Activated CD4-positive, alpha-beta T cell treated with anti-CD3 and anti-CD28 coated beads, Interleukin-2, amount 50 U/mL, for 1 hour (primary cell): ENCODE measurements at places on chromosomes 16 and 17.

DNA sequence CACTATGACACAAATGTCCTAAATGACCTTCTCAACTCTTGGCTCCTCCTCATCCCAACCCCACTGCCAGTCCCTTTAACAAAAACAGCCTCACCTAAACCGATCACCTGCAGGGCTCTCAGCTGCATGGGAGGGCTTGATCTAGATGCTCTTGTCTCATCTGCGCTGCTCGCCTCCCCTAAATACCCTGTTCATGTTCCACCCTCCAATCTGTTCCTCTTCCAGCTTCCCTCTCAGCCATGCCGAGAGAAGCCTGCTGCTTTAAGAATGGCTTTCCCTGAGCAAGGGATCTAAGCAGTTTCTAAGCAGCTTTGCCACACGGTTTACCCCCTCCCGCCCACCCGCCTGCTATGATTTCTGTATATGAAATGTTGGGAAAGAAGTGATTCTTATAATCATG lies 23.7 kb downstream of the PIPOX start:
- DNase-seq, result no peak

DNA sequence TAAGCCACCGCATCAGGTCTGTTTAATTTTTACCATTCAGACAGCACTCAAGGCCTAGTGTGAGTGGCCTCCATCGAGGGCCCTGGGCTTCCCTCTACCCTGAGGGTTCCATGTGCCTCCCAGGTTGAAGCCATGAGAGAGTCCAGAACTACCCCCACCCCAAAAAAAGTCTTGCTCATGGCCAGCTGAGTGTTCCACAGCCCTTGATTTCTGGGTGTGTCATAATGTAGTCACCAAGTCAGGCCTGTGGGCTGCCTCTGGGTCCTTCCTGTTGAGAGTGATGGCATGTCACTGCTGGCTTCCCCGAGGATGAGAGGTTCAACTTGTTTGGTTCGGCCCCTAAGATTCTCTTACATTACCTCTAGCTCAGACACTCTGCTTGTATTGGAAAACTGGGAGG lies 100.6 kb downstream of the PITPNC1 start:
- DNase-seq, result peak; percentile 55

GRCh38 chr17:29744121-29744520 lies 121.4 kb upstream of the CORO6 start:
- no peak for DNase-seq

GRCh38 chr16:85201574-85201973 lies 89.3 kb upstream of the CIBAR2 start:
- DNase-seq, result no peak

DNA sequence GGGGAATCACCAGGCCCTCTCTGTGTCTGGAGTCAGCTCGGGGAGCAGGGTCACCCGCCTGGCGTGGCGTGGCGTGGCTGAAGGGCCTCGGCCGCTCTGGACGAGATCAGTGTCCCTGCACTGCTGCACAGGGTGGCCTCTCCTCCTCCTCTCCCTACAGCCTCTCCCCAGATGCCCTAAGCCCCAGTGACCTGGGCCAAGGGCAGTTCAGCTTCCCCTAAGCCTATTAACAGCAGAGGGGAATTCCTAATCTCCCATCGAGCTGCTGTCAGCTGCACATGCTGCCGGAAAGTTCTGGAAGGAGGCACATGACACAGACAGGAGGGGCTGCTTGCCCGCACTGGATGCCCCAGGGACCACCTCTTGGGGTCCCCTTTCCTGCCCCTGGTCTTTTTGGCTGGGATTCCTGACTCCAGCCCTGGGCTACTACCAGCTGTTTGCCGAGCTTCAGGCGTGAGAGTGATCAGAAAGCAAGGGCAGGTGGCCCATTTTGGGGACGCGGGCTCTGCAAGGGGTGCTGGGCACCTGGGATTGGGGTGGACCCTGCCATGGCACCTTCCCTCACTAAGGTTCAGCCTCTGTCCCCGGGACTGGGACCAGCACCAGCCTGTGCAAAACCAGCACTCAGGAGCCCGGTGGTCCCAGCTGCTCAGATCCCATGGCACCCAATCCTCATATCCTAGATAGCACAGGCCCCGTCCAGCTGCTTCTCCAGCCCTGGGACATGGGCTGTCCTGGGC lies 794 bp downstream of the PDE6G start:
- DNase-seq, result no peak

DNA sequence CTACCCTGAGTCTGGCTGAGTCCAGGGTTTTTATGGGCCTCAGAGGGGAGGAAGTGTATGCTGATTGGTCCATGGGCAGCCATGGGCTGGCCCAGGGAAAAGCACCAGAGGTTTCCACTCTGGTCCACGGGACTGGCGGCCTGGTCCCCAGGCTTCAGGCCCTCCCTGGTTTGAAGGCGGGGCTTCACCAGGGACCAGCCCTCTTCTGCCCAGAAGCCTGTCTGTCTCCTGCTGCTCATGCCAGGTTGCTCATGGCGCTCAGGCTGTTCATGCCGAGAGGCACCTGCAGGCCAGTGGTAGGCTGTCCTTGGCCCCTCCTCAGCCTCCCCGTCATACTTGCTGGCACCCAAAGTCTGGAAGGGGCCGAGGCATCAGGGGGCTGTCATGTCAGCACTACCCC lies 45.0 kb upstream of the CLEC19A start:
- DNase-seq, result no peak

DNA sequence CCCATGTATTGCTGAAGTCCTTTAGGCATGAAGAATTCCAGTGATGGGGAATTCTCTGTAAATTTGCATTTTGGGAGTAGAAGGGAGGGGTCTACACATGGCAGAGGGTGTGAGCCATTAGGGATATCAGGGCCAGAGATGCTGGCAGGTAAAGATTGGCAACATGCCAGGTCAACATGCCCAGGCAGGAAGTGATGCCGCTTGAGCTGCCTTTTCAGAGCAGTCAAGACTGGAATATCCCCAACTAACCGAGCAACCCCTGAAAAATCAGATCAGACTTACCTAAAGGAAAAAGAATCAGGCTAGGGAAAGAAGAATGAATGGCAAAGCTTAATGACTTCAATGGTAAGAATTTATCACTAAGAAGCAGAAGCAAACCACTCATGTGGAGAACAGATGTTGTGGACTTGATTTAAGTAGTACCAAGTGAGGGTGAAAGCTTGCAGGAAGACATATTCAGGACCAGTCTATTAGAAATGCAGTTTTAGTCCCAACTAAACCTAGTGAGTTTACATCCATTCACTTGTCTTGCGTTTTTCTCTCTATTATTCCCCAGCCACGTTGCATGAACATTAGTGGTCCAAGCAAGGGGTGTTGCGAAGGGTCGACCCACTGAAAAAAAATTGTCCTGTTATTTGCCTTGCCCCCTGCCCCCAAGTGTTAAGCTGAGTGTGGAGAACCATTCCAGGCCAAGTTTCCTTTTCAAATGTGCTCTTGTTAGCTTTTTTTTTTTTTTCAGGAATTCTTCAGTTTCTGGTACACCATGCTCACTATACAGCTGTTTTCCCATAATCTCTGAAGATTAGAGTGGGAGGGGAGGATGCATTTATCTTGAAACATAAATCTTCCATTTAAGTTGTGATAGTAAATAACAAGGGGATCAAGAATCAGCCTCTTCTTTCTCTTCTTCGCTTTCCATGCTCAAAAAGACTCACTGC lies 105.2 kb downstream of the ABCA8 start:
- DNase-seq, result no peak

- DNase-seq, result no peak
Measured at GRCh38 chr17:49132317-49132698, 261 bp upstream of the B4GALNT2 start.

DNA sequence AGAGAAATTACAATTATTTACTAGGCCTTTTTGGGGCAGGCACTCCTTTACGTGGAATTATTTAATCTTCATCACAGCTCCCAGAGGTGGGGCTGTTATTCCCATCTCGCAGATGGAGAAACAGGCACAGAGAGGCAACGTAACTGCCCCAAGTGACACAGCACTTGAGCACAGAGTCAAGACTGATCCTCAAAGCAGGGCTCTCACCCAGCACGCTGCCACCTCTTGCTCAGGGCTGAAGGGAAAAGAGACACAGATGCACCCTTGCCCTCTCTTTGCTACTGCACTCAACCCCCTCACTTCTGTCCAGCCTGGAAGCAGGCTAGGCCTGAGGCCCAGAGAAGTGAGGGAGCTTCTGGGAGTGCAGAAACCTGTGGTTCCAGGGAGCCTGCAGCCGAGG lies 4.4 kb downstream of the ADAM11 start:
- DNase-seq, result no peak

DNA sequence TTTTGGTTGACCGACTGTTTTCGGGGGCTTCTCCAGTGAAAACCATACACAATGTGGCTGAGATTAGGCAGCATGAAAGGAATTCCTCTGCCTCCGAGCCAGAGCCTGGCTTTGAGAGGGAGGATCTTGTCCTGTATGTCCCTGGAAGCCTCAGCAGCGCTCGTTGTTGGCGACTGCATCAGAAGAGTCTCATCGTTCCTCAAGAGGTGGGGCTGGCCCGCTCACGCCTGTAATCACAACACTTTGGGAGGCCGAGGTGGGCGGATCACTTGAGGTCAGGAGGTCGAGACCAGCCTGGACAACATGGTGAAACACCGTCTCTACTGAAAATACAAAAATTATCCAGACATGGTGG lies 15.0 kb downstream of the HS3ST6 start:
- no peak for DNase-seq

DNA sequence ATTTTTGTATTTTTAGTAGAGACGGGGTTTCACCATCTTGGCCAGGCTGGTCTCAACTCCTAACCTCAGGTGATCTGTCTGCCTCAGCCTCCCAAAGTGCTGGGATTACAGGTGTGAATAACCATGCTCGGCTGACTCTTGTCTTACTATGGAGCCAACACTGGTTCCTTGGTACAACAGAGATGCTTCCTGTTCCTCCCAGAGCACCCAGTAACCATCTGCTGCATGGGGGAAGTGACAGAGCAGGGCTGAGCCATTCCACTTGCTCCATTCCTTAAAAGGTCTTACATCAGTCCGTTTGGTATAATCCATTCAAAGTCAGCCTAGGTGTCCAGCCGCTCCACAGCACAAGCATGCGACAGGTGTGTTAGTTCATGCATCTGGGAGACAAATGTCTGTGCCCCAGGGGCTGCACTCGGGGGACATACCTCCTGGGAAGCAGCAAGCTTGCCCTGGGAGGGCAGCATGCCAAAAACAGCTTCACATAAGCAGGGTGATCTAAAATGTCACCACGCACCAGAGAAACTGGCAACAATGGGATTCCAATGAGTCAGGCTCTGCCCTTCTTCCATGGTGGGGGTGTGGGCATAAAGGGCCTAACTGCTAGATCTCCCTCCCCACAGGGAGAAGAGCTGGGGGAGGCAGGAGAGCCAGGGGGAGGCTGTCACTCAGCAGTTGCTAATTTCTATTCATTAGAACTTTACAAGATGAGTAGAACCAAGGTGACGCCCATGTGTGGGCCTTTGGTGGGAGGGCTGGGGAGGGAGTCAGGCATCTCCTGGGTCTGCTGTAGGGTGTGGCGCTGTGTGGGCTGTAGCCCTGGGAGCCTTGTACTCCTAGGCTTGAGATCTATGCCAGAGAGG lies 35.5 kb downstream of the PIPOX start:
- no peak for DNase-seq

DNA sequence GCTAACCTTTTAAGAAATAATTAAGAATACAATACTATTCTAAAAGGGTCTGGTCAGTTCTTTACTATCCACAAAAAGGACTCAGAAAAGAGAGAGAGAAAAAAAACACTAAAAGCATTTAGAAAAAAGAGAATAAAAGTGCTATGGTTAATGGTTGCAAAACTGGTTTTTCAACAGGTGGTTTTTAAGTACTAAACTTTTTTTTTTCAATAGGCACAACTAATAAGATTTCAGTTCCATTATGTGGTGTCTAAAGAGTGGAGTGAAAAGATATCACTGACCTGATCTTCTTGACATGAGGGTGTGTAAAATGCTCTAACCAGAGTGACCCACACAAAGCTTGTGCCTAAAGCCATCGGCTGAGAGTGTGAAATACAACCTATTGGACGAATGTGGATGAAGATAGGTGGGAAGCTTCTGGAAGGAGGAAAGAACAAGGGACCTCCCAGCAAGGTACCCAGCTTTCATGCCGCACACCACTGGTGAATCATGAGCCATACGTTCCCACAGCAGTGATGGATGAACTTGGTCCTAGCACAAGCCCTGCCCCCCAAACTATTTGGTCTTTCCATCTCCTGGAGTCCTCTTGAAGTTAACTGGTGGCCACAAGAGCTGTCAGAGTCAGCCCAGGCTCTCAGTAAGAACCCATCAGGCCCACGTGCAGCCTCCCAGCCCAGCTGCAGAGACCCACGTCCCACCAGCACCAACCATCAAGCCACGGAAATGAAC lies 103.0 kb downstream of the ZFHX3 start:
- no peak for DNase-seq

GRCh38 chr17:82832881-82833475 lies 6.8 kb downstream of the ZNF750 start:
- DNase-seq, result no peak
